ENCODE measurements at places on chromosomes 2 and 18. TPM values are rescaled to one million over a fixed set of nuclear protein-coding genes. Genes with fewer than 3 reads are reported as not detected.

DNA sequence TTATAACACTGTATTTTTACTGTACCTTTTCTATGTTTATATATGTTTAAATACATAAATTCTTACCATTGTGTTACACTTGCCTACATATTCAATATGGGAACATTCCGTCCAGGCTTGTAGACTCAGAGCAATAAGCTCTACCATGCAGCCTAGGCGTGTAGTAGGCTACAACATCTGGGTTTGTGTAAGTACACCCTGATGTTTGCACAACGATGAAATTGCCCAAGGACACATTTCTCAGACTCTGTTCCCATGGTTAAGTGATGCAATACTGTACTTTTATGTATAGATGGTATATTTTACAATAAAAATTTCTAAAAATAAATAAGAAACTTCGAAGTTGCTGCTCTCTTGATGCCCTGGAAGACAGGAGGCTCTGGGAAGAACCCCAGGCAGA is 38.4 kb downstream of the YPEL5 start:
- H3K4me3 ChIP-seq: no peak overlapping the region
- no peaks in the 10 kb centered on the region for H3K4me1 ChIP-seq
- no peak overlapping the region for H3K27ac ChIP-seq
- no peaks in the 10 kb centered on the region for H3K36me3 ChIP-seq

DNA sequence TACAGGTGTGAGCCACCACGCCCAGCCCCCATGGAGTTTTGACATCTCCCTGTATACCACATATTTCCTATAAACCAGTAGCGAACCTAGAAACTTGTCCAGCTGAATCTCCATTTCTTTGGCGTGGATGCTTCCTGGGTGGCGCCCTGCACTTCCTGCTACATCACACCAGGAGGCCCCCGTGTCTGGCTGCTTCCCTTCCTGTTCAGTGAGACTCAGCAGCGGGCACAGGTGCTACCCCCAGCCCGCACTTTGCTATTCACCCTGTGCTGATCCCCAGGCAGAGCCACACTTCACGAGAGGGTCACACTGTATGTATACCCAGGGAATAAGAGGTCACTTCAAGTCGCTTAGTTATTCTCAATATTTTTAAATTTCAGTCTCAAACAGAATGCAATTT is 35.0 kb downstream of the CYP27C1 start:
- no peaks in the 10 kb centered on the region for H3K4me1 ChIP-seq
- no peak overlapping the region for H3K4me3 ChIP-seq
- no peaks in the 10 kb centered on the region for H3K27me3 ChIP-seq
- no peak overlapping the region for H3K27ac ChIP-seq
- no peak for DNase-seq

DNA sequence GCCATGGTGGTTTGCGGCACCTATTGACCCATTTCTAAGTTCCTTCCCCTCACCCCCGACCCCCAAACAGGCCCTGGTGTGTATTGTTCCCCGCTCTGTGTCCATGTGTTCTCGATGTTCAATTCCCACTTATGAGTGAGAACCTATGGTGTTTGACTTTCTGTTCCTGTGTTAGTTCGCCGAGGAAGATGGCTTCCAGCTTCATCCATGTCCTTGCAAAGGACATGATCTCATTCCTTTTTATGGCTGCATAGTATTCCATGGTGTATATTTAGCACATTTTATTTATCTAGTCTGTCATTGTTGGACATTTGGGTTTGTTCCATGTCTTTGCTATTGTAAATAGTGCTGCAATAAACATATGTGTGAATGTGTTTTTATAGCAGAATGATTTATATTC is 183.6 kb downstream of the GBX2 start:
- no peaks in the 10 kb centered on the region for H3K36me3 ChIP-seq
- no peak overlapping the region for H3K4me3 ChIP-seq
- no peaks in the 10 kb centered on the region for H3K27me3 ChIP-seq
- no peak overlapping the region for H3K27ac ChIP-seq

- no peak overlapping the region for H3K4me3 ChIP-seq
- no peaks in the 10 kb centered on the region for H3K36me3 ChIP-seq
- H3K27ac ChIP-seq: no peak overlapping the region
- H3K27me3 ChIP-seq: peaks cover 38% of the 10 kb centered on the region
Measured at GRCh38 chr2:203869223-203870042, 1.9 kb downstream of the CTLA4 start.

DNA sequence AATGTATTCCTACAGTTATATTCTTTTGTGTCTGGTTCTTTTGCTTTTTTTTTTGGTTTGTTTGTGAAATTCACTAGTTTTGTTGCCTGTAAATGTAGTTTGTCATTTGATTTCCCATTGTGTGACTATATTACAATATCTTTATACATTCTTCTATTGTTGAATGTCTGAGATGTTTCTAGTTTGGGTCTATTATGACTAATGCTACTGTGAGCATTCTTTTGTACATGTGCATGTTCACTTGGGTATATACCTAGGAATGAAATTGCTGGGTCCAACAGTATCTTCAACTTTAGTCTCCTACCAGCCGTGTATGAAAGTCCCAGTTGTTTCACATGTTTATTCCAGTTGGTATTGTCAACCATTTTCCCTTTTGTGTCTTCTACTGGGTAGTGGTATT is 112.7 kb upstream of the RBMS1 start:
- no peaks in the 10 kb centered on the region for H3K4me1 ChIP-seq
- no peak overlapping the region for H3K4me3 ChIP-seq
- no peak for DNase-seq
- H3K27ac ChIP-seq: no peak overlapping the region
- H3K27me3 ChIP-seq: no peaks in the 10 kb centered on the region
- no peaks in the 10 kb centered on the region for H3K36me3 ChIP-seq

DNA sequence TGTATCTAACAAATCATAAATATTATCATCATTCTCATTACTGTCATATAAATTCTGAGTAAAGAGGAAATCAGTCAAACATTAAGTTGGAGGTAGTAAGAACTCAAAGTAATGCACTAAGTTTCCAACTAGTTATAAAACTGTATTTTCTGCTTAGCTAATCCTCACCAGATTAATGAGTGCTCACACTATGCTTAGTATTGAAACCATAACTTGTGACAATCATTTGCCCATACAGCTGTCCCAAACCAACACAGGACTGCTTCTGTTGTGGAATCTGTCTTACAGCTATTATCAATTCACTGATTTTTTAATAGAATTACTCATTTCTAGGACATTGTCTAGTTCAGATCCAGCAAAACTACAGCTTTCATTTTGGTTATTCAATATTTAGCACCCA is 41.5 kb upstream of the TANK start:
- H3K27me3 ChIP-seq: no peaks in the 10 kb centered on the region
- peaks cover 13% of the 10 kb centered on the region for H3K4me1 ChIP-seq
- DNase-seq: no peak
- H3K27ac ChIP-seq: no peak overlapping the region

- H3K4me3 ChIP-seq: no peak overlapping the region
- no peaks in the 10 kb centered on the region for H3K4me1 ChIP-seq
- no peaks in the 10 kb centered on the region for H3K36me3 ChIP-seq
- DNase-seq: no peak
- peaks cover 12% of the 10 kb centered on the region for H3K27me3 ChIP-seq
- H3K27ac ChIP-seq: no peak overlapping the region
Measured at GRCh38 chr2:203861607-203862006, 6.0 kb upstream of the CTLA4 start.

DNA sequence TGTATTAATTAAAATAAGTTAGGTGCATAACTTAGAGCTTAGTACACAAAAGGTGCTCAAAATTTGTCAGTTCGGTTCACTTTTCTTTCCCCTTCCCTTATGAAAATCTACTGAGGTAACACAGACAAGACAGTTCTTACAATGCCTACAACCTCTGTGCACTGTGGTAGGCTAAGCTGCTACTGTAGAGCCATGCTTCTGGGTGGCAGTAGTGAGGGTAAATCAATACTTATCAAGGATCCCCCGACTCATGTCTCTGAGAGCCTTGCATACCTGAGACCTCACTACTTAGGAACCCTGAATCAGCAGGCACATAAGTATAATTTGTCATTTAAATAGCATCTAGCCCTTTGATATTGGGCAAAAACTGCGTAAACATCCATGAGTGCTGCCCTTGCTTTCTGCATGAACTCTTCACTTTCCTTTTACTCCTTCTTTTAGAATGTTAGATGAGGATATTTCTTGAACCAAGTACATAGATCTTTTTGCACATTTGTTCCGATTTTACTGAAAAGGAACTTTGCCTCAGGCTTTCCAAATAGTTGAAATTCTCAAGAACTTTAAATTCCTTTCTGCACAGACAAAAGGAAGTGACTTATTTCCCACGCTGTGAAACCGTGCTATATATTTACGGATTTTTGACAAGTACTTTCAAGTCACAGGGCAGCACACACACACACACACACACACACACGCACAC is 234.4 kb downstream of the TRIB2 start:
- DNase-seq: no peak
- no peaks in the 10 kb centered on the region for H3K36me3 ChIP-seq
- no peak overlapping the region for H3K27ac ChIP-seq
- no peak overlapping the region for H3K4me3 ChIP-seq

GRCh38 chr2:127479219-127479825 is 47.0 kb downstream of the IWS1 start:
- H3K27me3 ChIP-seq: no peaks in the 10 kb centered on the region
- H3K4me1 ChIP-seq: no peaks in the 10 kb centered on the region
- H3K4me3 ChIP-seq: no peak overlapping the region
- DNase-seq: peak; percentile 14
- no peak overlapping the region for H3K27ac ChIP-seq
- peaks cover 37% of the 10 kb centered on the region for H3K36me3 ChIP-seq

DNA sequence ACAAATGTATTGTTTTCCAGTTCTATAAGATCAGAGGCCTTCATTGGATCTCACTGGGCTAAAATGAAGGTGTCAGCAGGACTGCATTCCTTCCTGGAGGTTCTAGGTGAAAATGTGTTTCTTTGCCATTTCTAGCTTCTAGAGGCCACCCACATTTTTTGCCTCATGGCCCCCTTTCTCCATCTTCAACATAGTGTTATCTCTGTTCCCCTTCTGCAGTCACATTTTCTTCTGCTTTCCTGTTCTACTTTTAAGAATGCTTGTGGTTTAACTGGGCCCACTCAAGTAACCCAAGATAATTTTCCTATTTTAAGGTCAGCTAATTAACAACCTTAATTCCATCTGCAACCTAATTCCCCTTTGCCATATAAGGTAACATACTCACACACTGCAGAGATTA is 36.1 kb downstream of the METTL21A start:
- no peaks in the 10 kb centered on the region for H3K4me1 ChIP-seq
- DNase-seq: no peak
- H3K27ac ChIP-seq: no peak overlapping the region
- no peaks in the 10 kb centered on the region for H3K27me3 ChIP-seq
- peaks cover 43% of the 10 kb centered on the region for H3K36me3 ChIP-seq
- no peak overlapping the region for H3K4me3 ChIP-seq

- no peaks in the 10 kb centered on the region for H3K4me1 ChIP-seq
- H3K4me3 ChIP-seq: no peak overlapping the region
- H3K27me3 ChIP-seq: peaks cover 3% of the 10 kb centered on the region
- H3K36me3 ChIP-seq: no peaks in the 10 kb centered on the region
Measured at GRCh38 chr2:44250376-44250775, 24.9 kb upstream of the SLC3A1 start.

CACNB4 gene
- total RNA-seq: 4.3 TPM

TUBA3E gene
- total RNA-seq: not detected

Data from osteoblast (primary cell).